Left ventricle myocardium superior (tissue), 1 donor: ENCODE measurements at places on chromosomes 3 and 15.
A peak's percentile ranks its signal among the peaks of the same experiment; 100 is the strongest.

DNA sequence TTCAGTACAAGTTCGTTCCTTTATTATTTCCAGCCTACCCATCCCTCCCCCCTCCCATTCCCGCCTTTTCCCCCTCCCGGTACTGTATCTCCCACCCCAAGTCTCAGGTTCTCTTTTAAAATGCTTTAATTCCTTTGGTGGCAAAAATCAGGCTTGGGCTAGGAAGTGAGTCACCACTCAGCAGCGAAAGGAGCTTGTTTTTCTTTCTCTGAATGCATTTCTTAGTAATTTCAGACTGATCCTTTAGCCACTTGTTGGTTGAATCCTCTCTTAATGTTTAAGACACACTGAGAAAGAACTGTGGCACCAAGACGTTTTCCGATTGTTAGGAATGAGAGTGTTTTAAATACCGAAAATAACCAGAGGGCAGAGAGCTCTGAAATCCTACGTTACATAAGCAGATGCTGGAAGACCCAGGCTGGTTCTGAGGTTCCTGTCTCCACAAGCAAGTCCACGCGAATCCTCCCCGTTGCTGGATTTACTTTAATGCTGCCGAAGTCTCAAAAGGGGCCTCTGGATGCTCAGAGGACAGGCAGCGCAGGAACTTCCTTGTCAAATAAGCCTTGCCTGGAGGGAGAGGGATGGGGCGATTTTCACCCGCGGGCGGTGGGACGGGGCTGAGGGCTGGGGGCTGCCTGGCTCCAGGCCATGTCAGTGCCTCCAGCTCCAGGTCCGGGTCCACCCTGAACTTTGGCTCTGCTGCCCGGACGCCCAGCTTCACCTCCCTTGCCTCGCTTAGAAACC lies 854 bp upstream of the COL8A1 start:
- peak; percentile 30 for DNase-seq

DNA sequence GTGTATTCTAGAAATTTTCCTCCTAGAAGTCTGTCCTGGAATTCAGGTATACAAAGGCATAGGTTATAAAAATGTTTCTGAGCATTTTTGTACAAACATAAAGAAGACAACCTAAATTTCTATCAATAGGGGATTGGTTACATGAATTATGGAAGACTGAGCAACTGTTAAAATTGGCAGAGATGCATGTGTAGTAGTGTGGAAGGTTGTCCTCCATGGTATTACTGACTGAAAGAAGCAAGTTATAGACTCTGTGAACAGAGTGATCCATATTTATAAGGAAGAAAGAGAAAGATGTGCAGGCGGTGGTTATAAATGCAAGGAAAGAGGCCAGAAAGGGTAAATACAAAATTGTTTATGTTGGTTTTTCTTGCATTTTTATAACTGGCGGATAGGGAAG lies 38.3 kb upstream of the CMTM7 start:
- DNase-seq, result no peak

DNA sequence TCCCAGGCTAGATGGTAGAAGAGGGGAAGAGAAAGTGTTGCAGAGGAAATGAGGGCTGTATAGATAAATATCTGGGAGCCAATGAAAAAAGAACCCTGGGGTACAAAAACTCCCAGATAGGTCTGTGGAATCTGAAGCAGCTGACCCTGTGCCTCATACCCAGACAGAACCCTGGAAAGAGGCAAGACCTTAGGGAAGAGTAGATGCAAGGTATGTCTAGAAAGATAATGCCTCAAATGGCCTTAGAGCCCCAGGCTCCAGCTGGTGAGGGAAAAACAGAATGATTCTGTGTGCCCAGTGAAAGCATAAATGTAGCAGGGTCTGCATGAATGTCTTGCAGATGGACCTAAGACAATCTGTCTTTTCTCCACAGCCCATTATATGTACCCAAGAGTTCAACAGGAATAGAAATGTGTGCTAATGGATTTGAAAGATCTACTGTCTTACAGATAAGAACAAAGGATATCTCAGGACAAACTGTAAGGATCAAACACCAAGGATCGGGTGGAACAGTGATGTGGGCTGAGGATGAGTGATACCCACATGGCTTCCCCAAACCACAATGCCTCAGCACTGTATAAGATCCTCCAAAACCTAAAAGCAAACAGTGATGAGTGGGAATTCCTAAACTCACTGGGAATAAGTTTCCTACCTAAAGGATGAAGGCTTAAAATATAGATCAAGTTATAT lies 58.8 kb downstream of the NCEH1 start:
- no peak for DNase-seq

DNA sequence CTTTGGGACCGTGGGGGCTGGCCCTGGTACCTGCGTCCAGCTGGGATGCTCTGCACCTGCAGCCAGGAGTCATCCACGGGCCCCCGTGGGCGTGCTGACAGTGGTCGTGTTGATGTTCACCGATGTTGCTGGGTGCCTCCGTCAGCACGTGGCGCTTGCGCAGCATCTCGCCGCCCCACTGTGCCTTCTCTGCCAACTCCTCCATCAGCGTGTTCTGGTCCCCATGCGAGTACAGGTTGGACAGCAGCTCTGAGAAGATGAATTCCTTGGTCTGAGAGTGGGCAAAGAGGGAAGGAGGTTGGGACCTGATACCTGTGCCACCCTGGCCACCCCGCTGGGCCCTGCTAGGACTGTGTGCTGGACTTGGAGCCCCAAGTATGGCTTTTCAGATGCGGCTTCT lies 61.4 kb downstream of the ADAMTS7 start:
- no peak for DNase-seq

GRCh38 chr3:59733041-59733809 lies 683.4 kb upstream of the CFAP20DC start:
- no peak for DNase-seq

DNA sequence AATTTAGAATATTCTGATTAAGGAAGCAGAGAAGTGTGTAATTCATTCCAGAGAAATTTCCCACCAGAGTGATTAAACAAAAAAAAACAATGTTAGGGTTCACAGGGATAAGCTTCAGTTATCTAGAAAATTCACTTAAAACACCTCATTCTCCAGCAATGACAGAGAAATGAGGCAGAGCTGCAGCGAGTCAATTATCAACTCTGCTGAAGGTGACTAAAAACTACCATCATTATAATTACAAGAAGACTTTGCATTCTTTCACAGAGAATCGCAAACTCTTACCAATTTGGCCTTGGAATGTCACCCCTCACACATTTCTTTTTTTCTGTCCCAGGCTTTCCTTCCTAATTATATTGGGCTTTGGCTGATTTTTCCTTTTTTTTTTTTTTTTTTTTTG lies 117.1 kb downstream of the RAB11A start:
- no peak for DNase-seq

GRCh38 chr3:54549607-54550220 lies 378.1 kb downstream of the LRTM1 start:
- no peak for DNase-seq

GRCh38 chr15:79501086-79501485 lies 69.0 kb downstream of the MINAR1 start:
- DNase-seq, result no peak

DNA sequence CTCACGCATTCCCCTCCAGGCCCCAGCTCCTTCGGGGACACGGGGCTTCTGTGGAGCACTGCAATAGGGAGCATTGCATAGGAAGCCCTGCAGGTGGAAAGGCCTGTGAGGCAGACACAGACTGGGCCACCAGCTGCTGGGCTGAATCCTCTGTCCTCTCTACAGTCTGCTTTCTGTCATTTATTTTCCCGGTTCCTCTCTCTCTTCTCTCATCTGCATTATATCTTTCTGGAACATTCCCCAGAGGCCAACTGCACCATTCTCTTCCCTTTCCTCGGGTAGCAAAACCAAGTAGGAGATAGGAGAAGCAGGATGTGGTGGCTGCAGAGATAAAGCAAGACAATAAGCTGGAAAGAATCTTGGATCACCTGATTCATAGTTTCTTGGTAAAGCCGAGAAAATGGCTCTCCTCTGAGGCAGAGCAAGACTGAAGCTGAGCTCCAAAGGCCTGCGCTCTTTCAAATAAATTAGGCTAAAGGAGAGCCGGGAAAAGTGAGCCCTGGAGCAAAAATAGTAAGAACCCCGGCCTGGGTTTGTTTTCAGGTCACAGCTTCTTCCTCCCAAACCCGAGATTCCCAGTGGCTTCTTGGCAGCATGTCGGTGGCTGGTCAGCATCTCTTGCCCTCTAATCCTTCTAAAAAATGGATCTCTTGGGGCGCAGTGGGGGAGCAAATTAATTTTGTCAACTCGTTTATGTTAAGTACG lies 5.3 kb downstream of the TM4SF4 start:
- no peak for DNase-seq

DNA sequence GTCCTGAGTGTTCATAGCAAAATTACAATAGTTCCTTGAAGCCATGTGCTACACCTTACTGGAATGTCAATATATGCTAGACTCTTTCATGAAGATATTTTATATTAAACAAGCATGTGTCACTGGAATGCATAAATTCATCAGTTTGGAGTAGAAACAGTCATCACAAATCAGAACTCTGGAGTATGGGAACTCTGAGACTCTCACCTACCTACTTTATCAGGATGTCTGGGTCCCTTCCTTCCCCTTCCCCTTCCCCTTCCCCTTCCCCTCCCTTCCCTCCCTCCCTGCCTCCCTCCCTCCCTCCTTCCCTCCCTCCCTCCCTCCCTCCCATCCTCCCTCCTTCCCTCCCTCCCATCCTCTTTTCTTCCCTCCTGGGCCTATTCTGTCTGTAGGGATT lies 144.7 kb upstream of the PEX5L start:
- no peak for DNase-seq

DNA sequence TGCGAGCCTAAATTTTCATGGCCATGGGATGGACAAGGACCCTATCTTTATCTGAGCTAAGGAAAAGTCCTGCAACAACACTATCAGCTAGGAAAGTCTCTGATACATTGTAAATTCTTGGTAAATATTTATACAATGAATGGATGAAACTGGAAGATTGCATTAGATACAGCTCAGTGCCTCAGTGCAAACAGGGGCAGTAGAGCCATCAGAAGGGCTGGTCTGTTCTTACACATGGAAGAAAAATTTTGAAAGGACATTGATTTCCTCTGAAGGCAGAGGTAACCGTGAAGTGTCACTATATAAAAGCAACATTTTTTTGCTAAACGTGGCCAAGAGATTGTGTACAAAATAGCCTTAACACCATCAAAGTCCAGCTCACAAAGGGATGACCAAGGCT lies 153.2 kb upstream of the GADL1 start:
- no peak for DNase-seq

- DNase-seq, result no peak
Measured at GRCh38 chr3:171895291-171895690, 52.1 kb downstream of the TMEM212 start.

DNA sequence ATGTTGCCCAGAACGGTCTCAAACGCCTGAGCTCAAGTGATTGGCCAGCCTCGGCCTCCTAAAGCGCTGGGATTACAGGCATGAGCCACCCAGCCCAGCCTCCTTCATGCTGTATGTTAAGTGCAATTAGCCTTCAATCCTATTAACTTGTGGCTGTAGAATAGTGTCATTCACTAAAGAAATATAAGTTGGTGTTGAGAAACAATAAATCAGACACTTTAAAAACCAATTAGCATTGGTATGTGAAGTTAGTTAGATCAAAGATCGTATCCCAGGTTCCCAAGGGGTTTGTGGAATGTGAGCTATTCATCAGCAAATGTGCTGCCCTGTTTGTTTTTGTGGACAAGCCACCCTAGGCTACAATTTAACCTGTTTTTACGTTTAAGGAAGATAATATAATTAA lies 11.0 kb upstream of the PIK3CB start:
- no peak for DNase-seq

- no peak for DNase-seq
Measured at GRCh38 chr3:34483311-34483887, 685.0 kb downstream of the PDCD6IP start.

- no peak for DNase-seq
Measured at GRCh38 chr15:74250266-74250665, 14.1 kb downstream of the CCDC33 start.

GRCh38 chr3:12992629-12993516 lies 80.4 kb downstream of the IQSEC1 start:
- peak; percentile 75 for DNase-seq

DNA sequence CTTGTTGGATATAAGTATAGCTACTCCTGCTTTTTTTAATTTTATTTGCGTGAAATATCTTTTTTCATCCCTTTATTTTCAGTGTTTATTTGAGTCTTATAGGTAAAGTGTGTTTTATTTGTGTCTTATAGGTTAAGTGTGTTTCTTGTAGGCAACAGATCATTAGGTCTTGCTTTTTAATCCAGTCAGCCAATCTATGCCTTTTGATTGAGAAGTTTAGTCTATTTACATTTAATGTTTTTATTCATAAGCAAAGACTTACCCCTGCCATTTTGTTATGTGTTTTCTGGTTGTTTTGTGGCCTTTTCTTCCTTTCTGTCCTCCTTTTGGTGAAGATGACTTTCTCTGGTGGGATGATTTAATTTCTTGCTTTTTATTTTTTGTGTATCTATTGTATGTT lies 232.0 kb downstream of the RAP2B start:
- no peak for DNase-seq

- DNase-seq, result no peak
Measured at GRCh38 chr3:135539351-135539750, 426.2 kb upstream of the PPP2R3A start.
